ENCODE measurements at places on chromosomes 1 and 21. TPM values are rescaled to one million over a fixed set of nuclear protein-coding genes. Genes with fewer than 3 reads are reported as not detected.

- DNase-seq: no peak
Observed at GRCh38 chr21:16069178-16070112, 339.7 kb downstream of the USP25 start.

DNA sequence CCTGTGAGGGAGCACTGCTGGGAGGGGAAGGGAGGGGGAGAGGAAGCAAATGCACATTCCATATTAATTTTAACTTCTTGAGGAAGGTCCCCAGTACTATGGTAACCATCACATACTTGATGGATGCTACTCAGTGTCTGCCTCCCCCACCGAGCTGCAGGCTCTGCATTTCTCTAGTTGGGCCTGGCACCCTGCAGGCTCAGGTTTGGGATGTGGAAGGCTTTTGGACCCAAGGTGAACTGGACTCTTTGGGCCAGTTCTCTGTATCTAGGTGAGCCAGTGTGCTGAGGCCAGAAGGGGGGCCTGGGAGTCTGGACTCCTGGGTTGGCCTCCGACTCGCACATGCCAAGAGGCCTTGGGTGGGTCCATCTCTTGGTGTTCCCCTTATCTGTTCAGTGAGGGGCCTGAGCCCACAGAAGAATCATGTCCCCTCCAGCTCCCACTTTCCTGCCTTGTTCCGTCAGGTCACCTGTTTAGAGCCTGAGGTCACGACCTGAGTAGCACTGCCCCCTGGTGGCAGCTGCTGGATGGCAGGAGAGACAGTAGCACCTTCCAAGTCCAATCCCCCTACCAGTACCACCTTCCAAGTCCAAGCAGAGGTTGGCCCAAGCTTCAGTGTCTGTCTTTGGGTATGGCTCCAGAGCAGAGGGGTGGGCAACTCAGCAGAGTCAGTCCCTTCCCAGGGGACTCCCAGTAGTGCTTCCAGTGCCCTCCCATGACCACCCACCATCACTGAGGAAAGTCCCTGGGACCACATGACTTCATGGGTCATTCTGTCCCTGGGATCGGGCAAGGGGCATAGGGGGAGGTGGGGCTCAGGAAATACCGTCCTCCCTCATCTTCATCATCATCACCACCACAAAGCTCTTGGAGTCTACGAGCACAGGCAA, 241.8 kb downstream of the TRABD2B start:
- DNase-seq: no peak

DNA sequence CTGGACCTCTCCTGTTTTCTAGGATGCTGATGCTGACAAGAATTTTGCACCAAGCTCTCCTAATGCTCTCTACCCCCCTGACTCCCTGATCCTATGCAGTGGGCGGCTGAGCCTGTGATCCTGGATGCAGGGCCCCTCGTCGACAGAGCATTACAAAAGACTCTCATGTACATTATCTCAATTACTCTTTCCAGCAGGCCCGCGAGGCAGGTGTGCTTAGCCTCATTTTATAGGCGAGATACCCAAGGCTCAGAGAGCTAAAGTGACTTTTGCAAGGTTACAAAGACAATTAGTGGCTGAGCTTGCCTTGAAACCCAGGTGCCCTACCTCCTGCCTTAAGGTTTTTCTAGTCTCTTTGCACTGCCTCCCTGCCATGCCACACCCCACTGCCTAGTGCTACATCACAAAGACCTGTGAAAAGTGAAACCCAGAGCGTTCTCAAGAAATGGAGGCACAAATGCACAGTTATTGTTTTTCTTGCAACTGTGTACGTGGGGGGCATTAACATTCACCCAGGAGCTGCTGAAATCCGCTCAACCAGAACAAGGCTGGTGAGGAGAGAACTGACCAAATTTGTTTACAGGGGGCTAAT, 10.0 kb upstream of the C8A start:
- DNase-seq: no peak

DNA sequence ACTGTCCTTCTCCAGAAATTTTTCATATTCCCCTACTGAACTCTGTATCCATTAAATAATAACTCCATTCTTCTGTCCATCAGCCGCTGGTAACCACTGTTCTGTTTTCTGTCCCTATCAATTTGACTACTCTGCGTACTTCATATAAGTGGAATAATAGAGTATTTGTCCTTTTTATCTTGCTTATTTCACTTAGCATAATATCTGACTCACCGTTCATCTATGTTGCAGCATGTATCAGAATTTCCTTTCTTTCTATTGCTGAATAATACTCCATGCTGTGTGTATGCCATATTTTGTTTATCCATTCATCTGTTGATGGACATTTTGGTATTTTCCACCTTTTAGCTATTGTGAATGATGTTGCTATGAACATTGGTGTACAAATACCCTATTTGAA, 71.9 kb downstream of the CEP350 start:
- DNase-seq: no peak

Gene TM2D1
- total RNA-seq: 53.9 TPM

Measured in sciatic nerve (tissue), 2 donors.